ENCODE measurements at places on chromosomes 12 and 14.

- DNase-seq: no peak
Measured at GRCh38 chr14:78633752-78634151, 463.6 kb downstream of the NRXN3 start.

DNA sequence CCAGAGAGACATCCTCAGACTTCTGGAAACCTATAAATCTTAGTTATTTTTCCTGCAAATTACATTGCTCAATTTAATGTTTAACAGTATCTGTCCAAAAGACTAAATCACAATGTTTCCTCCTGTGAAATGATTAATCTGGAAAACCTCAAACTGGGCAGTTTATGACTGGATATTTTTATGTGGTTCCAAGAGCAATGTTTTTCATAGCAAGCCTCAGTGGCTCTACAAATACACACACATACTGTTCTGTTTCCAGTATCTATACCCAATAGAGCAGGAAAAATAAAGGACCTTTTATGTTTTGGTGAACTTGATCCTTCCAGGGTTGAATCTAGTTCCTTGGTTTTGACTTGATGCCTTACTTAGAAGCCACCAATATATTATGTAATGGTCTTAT lies 9.2 kb downstream of the NID2 start:
- DNase-seq: no peak

DNA sequence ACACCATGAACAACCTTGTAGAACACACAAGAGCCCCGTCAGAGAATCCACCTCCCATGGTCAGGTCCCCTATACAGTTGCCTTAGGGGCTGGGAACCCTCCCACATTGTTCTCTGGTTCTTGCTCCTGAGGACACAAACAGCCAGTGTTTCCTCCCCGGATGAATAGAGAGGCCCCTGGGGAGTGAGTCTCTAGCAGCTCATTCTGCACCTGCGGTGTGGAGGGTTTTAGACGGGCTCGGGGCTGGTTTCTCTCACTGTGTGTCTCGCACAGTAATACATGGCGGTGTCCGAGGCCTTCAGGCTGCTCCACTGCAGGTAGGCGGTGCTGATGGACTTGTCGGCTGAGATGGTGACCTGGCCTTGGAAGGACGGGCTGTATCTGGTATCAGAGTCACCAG lies 1052.1 kb downstream of the TMEM121 start:
- DNase-seq: no peak

DNA sequence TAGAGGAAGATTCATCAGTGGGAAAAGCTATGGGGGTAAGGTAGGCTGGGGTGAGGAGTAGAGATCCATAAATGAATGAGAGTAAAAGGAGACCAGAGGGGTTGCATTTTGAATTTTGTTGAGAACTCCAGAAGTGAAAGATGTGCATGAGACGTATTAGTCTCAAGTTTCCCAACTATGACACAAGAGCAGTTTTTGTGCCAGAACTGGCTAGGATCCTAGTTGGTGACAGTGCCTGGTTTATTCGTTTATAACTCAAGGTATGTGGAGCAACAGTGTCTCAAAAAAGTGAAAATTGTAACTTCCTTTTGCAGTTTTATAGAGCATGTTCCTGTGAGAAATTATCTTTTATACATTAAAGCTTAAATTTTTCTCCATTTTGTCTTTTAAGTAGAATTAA lies 377.0 kb downstream of the NPAS3 start:
- no peak for DNase-seq

GRCh38 chr14:77542421-77543239 lies 44.0 kb upstream of the ISM2 start:
- DNase-seq: no peak

DNA sequence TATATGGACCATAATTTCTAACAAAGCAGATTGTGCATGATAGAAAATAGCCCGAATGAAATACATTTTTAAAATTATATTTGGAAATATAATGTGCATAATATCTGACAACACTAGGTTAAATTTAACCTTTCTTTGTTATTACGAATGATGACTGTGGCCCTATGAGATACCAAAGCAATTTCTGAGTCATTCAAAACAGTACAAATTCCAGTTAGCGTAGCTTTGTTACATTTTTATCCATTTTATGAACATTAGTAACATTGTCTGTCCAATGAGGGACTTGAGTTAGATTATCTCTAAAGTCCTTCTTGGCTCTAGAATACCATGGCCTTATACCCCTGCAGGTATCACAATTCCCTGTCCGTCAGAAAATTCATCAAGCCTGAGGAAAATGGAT lies 39.0 kb upstream of the REP15 start:
- DNase-seq: no peak

DNA sequence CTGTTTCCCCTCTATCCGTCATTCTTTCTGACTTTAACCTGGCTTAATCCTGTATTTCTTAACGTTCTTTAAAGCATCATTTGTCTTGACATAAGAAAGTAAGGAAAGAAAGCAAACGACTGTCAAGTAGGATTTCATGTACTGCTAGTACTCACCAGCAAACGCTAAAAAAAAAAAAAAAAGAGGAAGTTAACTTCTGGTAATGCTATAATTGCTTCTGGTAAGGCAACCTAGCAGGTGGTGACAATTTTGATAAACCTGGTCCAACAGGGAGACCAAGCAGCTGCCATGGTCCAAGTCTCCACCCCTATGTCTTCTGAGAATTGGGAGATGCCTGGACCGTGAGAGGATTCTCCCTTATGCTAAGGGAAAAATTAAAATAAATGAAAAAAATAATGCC lies 306.6 kb downstream of the DAD1 start:
- no peak for DNase-seq

- DNase-seq: no peak
Measured at GRCh38 chr14:26709019-26709418, 111.2 kb upstream of the NOVA1 start.

- DNase-seq: peak; percentile 56
Measured at GRCh38 chr12:6336889-6337853, 4.7 kb downstream of the TNFRSF1A start.

GRCh38 chr14:99931308-99931707 lies 133.9 kb upstream of the EVL start:
- no peak for DNase-seq

DNA sequence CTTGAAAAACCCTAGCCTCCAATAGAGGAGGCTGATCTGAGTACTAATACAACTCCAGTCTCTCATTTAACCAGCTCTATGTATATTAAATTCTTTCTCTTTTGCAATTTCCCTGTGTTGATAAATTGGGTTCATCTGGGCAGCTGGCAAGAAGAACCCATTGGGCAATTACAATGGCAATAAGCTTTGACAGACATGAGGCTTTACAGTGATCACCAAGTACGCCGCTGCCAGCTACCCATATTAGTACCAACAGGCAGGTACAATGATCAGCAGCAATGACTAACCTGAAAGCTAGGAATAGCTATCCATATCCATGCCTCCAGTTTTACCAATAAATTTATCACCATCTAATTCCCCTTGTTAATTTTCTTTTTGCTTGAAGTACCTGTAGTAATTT lies 54.5 kb downstream of the OSBPL8 start:
- no peak for DNase-seq

DNA sequence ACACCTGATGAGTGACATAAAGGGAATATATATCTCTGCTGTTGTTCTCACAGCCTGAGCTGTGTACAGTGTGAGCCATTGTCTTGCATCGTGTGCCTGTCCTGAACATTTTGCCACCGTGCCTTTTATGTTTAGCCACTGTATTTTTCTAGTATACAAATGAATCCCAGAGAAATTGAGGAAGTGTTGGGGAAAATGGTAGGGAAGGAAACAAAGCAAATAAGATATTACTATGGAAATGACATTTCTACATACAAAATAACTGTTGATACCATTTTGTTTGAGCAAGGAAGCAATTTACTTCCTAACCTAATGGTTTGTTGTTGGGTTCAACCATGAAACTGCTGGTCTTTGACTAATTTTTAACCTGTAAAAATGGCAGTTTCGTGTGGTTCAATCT lies 5.5 kb downstream of the PSMA6 start:
- no peak for DNase-seq

DNA sequence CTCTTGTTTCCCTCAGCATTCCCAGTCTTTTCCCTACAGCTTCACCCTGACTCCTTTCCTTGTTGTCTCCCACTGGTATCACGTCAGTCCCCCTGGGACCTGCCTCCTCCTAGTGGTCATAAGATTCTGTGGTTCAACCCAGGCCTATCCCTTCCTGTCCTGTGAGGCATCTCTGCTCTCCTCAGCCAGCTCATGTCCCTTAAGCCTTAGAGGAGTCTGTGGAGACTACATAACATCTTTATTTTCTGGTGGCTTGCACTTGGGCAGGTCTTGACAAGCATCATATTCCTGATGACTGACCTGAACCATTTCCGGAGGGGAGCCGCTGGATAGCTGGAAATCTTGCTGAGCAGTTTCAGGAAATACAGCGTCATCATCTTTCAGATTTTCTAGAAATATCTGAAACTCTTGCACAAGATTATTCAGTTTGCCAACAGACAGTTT lies 688 bp downstream of the C12orf71 start:
- no peak for DNase-seq

DNA sequence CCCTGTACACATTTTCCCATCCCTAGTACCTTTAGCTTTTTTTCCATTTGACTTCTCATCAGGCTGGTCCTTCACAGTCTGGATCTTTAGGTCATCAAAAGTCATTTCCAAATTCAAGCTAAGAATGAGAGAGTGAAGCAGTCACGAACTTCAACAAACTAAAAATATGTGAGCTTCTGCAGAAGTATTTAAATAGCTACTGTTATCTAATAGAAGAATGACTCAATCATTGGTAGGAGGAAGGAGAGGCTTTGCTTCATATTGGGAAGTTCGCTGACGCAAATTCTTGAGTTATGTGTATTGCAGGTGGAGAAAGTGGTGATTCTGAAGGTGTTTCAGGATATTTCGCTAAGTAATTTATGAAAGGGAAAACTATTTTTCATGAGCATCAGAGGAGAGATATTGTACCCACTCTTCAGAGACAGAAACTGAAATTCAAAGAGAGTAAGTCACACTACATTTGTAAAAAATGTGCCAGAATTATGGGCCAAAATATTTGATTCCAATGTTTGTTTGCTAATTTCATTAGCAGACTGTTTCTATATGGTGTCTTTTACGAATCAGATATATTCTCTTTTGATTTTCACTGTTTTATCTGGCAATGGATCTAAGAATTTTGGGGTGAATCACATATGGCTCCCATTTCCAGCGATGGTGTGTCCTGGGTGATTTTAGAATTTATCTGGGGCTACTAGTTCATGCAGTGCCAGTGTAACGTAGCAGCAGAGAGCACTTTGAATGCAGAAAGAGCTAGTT lies at the start of gene OLR1:
Gene OLR1 (minus strand): TSS at position 160 of the 756 bp plus-strand sequence. CDS start 55 bp downstream, at position 105.
- no peak for DNase-seq

- DNase-seq: no peak
Measured at GRCh38 chr12:52754135-52754534, 23.0 kb downstream of the KRT76 start.

- DNase-seq: no peak
Measured at GRCh38 chr14:67722293-67722692, 20.6 kb downstream of the RDH12 start.

DNA sequence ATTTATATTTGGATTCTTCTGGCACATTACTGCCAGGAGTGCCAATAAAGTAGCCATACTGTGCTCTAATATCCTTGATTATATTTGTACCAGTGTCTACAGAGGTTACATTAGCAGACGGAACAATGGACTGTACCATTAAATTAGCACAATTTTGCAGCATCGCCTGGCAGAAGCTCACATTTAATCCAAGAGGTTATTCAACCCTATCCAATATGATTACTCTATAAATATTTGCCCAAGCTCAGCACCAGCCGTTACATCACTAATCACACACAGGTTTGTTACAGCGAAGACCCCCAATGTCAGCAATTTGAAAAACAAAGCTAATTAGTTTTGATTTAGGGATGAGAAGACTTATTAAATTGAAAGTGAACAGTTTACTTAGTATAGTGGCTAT lies 16.9 kb upstream of the MGST1 start:
- no peak for DNase-seq

DNA sequence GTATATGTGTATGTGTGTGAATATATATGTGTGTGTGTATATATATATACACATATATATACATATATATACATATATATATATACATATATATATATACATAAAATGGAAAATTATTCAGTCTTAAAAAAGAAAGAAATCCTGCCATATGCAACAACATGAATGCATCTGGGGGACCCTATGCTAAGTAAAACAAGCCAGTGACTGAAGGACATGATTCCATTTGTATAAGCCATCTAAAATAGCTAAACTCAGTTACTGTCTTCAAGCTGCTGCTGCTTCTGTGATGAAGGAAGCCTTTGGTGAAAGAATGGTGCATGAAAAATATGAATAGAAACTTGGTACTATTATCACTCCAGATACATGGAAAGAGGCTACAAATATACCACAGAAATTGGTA lies 118.6 kb downstream of the ATXN7L3B start:
- DNase-seq: no peak

- no peak for DNase-seq
Measured at GRCh38 chr14:42633504-42634095, 1026.9 kb downstream of the LRFN5 start.

GRCh38 chr14:20722016-20722415 lies 23.7 kb upstream of the EDDM3A start:
- no peak for DNase-seq

DNA sequence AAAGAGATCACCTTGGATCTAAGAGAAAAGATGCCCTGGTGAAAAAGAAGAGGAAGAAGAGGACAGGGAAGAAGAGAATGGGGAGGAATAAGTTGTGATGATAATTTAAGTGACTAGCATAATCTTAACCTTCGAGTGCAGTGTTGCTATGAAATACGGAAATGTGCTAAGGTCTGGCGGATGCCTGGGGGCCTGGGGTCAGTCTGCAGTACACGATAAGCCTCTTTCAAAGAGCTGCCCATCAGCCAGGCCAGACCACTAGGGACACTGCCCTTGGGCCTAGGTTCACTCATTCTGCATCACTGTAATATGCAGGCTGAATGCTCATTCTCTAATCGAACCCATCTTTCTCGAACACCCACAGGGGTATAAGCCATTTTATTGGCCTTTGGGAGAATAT lies 83.4 kb downstream of the PLEKHG3 start:
- no peak for DNase-seq

DNA sequence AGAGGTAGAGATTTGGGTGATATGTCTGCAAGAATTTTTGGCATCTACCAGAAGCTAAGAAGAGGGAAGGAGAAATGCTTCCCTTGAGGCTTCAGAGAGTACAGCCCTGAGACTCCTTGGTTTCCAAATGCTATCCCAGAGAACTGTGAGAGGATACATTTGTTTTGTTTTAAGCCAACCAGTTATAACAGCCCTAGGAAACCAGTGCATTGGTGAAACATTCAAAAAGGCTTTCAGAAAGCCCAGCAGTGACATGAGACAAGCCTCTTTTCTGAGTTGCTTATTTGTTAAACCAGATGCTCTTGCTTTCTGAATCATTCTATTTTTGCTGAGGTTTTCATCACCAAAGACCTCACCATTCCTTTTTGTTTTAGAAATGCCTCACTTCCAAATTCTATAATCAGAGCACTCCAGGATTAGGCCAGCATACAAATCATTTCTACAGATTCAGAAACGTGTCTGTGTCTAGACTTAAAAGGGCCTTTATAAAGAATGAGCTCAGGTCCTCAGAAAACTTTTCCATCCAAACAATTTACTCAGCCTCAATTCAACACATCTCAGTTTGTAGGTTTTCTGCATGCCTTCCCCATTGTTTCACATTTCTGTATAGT lies 1617.8 kb upstream of the FLRT2 start:
- DNase-seq: no peak

- DNase-seq: no peak
Measured at GRCh38 chr12:40738856-40739255, 46.6 kb downstream of the CNTN1 start.
